Activated naive CD8-positive, alpha-beta T cell treated with anti-CD3 and anti-CD28 coated beads, Interleukin-2, amount 50 U/mL, for 16 hours (primary cell): ENCODE measurements at places on chromosomes 6 and 20.

GRCh38 chr20:41373251-41373783, 6.7 kb upstream of the EMILIN3 start:
- no peak for DNase-seq

DNA sequence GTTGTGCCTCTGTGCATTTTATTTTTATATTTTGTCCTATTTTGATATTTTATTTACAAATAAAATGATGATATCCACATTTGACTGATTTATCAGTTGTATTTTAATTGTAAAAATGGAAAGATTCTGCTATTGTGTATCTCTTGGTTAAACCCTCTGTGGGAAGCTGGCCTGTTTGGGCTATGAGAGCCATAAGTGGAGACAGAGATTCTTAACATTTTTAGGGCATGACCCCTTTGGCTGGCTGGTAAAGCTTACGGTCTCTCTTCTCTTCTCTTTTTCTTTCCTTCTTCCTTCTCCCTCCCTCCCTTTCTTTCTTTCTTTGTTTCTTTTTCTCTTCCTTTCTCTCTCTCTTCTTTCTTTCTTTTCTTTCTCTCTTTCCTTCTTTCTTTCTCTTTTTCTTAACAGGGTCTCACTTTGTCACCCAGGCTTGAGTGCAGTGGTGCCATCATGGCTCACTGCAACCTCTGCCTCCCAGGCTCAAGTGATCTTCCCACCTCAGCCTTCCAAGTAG, 172.3 kb upstream of the CDYL start:
- DNase-seq: no peak

DNA sequence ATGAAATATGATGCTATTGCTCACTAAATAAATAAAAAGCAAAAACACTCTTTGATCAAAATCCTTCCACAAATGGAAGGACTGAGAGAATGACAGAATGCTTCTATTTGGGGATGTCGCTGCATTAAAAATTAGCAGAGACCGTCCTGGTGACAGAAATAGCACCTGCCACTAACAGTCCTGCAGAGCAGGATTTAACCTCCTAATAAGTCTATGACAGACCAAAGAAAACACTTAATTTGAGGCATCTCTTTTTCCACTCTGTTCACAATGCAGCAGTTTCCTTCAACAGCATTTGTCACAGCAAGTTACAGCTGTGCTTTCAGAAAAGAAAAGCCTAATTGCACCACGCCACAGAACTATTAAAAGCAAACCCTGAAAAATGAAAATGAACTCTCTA, 140.6 kb upstream of the BEND6 start:
- DNase-seq: no peak

- no peak for DNase-seq
Observed at GRCh38 chr6:7812623-7813022, 86.7 kb downstream of the BMP6 start.

DNA sequence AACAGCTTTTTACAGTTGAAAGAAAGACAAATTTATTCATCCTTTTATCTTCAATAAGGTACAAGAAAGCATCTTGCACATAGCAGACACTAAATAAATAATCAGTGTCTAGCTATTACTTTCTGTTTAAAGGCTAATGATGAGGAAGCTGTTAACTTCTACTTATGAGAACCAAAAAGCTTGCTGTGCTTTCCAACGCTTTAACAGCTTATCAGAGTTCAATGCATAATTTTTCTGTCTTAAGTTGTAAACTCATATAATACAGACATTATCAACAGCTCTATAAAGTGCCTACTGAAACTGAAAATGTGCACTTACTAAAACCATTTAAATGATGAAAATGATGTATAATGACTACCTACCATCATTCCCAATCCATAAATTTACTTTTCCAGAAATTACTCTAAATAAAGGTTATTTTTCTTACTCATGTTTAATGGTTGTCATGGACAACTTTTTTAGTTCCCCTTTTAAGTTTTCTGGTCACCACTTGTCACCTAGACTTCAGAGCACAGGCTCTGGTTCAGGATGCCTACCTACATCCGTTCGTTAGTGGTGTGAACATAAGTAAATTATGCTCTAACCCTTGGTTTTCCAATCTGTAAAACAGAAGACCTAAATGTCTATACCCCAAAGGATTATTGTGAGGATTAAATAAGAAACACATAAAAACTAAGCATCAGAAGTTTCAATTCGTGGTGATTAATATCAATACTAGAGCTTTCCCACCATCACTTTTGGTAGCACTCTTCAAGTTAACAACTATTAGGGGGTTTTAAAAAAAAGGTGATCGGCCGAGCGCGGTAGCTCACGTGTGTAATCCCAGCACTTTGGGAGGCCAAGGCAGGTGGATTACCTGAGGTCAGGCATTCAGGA, 8.0 kb downstream of the PNISR start:
- DNase-seq: no peak

DNA sequence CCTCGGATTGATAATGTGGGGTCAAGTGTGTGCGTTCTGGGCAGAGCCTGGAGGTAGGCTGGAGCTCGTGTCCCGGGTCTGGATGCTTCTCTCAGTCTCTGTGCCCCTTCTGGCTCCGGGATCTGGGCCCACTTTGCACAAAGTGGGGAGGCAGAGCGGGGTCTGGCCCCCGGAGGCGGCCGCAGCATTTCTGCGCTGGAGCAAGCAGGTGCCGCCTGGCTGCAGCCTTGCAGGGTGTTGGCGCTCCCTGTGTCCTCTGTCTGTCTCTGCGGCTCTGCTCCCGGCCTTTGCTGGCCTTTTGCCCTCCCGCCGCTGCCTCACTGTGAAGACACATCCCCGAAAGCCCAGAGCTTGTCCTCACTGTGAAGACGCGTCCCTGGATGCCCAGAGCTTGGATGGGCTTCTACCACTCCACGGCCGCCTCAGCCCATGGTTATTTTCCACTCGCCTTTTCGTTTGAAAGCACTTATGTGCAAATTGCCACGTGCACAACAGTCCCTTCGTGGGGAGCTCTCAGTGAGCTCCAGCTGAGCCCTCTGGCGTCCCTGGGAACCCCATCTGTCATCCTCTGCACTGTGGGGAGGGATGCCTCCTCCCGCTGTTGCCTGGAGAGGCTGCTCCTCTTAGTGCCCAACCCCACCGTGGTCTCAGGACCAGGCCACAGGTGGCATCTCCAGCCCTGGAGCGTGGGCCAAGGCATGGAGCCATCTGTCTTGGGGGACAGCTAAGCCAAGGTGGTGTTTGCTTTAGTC, 17.4 kb downstream of the SLCO4A1 start:
- no peak for DNase-seq

- DNase-seq: no peak
Observed at GRCh38 chr20:3119044-3119443, 34.5 kb upstream of the AVP start.

DNA sequence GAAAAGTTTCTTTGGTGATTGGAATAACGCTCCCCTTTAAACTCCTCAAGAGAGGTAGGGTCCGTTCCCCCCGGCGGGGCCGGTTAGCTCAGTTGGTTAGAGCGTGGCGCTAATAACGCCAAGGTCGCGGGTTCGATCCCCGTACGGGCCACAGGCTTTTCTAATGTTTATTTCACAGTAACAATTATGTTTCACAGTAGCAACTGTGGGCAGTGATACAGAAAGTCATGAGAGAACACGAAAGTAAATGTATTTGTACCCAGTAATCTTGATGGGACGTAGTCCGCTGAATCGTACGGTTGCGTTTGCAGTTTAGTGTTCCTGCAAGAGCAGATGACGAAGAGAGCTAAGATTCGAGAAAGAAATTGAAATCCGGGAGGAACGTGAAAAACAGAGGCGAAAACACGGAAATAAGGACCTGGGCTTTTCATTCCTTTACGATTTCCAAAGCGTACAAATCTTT, 505.5 kb downstream of the PRIM2 start:
- no peak for DNase-seq

DNA sequence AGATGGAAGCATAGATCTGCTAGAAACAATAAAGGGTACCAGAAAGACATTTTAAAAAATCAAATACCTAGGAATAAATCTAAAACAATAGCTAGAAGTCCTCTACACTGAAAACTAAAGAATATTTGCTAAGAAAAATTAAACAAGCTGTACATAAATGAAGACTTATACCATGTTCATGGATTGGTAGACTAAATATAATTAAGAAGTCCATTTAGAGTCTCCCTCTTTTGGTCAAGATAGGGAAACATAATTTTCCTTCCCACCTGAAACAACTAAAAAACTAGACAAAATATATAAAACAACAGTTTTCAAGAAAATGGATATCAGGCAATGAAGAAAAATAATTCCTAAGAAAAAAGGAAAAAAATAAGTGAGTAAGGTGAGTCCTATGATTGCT, 120.0 kb upstream of the TAB2 start:
- no peak for DNase-seq

- DNase-seq: no peak
Observed at GRCh38 chr6:160170018-160170680, 48.5 kb downstream of the SLC22A1 start.

DNA sequence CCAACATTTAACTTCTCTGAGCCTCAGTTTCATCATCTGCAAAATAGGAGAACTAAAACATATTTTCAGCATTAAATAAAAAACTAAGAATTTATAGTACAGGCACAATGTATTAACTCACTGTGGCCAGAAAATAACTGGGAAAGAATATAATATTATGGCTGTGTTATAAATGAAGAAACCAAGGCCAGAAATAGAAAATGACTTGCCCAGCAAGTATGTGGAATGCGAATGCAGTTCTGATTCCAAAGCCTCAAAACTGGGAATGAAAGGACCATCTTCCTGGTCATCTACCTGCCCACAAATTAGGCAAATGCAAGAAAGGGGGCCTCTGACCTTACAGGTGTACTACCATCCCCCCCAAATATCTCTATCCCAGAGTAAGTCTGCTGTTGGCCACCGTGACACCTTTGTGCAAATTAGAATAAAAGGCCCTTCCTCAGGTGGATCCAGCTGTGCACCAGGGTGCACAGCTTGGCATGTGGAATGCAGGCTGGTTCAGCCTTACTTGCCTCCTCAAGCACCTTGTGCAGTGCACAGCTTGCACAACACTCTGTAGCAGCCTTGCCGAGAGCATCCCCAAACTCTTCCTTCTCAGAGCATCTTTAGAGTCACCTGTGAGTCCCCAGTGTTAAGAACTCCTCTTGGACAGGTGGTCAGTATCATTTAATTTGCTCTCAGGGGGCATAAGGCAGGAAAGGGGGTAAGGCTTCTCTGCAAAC, 4.4 kb downstream of the SLC13A3 start:
- no peak for DNase-seq

DNA sequence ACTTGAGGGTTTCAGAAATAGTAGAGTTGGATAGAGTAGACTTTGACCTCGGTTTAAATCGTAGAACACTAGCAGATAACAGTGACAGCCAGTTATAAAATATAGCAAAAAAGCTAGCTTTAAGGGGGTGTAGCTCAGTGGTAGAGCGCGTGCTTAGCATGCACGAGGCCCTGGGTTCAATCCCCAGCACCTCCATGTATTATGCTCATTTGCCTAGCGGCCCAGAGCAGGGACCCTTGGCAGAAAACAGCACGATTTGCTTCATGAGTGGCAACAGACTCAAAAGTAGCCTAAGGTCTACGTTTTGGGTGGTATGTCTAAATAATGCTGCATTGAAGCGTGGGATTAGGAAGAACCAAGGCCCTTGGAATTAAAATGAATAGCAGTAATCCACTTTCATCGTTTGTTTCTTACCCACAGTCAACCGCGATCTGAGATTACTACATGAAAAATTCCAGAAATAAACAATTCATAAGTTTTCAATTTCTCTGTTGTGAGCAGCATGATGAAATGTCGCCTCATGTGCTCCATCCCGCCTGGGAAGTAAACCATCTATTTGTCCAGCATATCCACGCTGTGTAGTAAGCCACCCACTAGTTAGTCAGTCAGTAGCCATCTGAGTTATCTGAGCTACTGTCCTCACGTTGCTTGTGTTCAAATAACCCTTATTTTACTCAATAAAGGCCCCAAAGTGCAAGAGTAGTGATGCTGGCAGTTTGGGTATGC, 184.9 kb downstream of the GPX5 start:
- no peak for DNase-seq

DNA sequence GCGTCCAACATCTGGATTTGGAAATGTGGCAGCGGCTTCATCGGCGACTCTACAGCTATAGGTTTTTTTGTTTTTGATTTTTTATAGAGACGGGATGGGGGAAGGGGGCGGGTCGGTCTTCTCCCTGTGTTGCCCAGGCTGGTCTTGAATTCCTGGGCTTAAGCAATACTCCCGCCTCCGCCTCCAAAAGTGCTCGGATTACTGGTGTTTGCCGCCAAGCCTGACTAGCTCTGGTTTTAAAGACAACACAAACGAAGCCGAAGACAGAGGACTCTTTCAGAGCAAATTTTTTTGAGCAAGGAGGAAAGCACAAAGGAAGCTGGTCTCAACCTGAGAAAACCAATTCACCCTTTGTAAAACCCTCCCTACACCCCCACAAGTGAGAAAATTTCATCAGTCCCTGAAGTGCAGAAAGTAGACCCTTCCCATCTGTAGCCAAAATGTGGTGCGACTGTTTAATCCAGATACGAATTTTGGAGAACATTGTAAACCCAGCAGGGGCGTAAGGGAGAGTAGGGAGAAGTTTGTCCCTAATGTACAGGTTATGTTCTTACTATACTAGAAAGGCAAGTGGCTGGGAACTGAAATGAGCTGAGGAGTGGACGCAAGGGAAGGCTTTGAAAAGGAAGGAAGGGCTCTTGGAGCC, 185.9 kb downstream of the TRIM27 start:
- DNase-seq: no peak

GRCh38 chr6:108435391-108435790, 125.3 kb upstream of the FOXO3 start:
- no peak for DNase-seq

DNA sequence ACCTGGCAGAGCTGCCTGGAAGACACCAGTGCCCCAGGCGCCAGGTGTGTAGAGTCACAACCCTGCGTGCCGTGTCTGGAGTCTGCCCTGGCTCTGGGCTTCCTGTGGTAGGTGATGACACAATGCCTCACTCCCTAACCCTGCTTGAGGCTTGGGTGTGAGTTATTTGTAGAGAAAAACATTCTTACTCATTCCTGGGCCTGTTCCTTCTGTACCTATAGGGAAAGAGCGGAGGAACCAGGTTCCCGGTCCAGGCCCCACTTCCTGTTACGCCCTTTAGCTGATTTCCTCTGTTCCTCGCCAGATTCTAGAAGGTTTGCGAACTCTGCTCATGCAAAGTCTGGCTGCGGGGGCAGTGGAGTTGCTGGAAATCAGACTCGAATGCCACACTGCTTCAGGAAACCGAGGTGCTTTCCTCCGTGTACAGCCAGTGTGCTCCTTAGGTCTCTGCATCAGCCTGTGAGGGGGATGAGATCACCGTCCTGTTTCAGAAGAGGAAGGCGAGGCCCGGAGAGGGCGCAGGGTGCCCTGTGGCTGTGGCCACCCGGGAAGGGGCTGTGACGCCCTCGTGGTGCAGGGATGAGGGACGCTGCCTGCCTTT, 67.1 kb upstream of the DUSP22 start:
- DNase-seq: peak; percentile 52

- no peak for DNase-seq
Observed at GRCh38 chr6:29763491-29764289, 40.5 kb downstream of the HLA-F start.

GRCh38 chr6:110064744-110065524, 86.8 kb downstream of the GPR6 start:
- DNase-seq: no peak

- no peak for DNase-seq
Observed at GRCh38 chr6:26342106-26343004, 22.6 kb upstream of the BTN3A2 start.
